Transverse colon (tissue), 4 donors: ENCODE measurements at places on chromosomes 13 and 19. TPM values are rescaled to one million over a fixed set of nuclear protein-coding genes. Genes with fewer than 3 reads are reported as not detected.
A peak's percentile ranks its signal among the peaks of the same experiment; 100 is the strongest.

DNA sequence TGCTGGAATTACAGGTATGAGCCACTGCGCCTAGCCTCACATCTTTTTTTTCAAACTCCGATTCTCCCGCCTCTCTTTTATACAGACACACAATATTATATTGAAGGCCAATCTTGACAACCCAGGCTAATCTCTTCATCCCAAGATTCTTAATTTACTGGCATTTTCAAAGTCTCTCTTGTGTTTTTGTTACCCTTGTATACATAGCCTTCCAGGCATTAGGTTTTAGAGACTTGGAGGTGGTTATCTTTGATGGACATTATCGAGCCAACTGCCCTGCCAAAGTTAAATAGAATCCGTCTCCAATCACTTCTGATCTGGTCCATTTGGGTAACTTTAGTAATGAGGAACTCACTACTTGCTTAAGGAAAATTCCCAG, 14.4 kb upstream of the CYP2A7 start:
- no peak overlapping the region for H3K27ac ChIP-seq
- no peaks in the 10 kb centered on the region for H3K27me3 ChIP-seq
- no peaks in the 10 kb centered on the region for H3K4me1 ChIP-seq
- no peak for DNase-seq

The MEDAG gene
- 5.4 TPM for total RNA-seq

GRCh38 chr13:87827479-87827878, 156.3 kb downstream of the SLITRK5 start:
- no peak overlapping the region for H3K4me3 ChIP-seq
- DNase-seq: no peak
- no peaks in the 10 kb centered on the region for H3K4me1 ChIP-seq
- H3K36me3 ChIP-seq: no peaks in the 10 kb centered on the region
- no peak overlapping the region for H3K27ac ChIP-seq

The DYRK1B gene
- 15.0 TPM for total RNA-seq

The BBC3 gene
- 12.2 TPM for total RNA-seq

DNA sequence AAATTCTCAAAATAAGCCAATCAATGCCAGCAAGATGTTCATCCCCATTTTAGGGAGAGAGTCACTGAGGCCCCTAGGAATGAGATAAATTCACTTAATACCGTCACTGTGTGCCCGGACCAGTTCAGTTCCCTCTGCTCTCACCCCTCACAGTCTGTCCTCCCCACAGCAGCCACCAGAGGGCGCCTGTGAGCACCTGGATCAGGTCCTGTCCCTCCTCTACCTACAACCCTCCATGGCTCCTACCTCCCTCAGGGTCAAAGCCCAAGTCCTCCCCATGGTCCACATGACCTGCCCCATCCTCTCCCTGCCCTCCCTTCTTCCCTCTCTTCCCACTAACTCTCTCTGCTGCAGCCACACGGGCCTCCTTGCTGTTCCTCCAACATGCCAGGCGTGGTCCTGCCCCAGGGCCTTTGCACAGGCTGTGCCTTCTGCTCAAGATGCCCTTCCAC, 42.0 kb upstream of the NFIC start:
- H3K27ac ChIP-seq: no peak overlapping the region
- DNase-seq: peak; percentile 78
- H3K27me3 ChIP-seq: peaks cover 17% of the 10 kb centered on the region
- H3K4me3 ChIP-seq: no peak overlapping the region
- H3K36me3 ChIP-seq: no peaks in the 10 kb centered on the region

- no peaks in the 10 kb centered on the region for H3K27me3 ChIP-seq
- no peak for DNase-seq
- no peaks in the 10 kb centered on the region for H3K36me3 ChIP-seq
- H3K4me1 ChIP-seq: no peaks in the 10 kb centered on the region
- H3K4me3 ChIP-seq: no peak overlapping the region
- no peak overlapping the region for H3K27ac ChIP-seq
These were observed 615.8 kb downstream of the DIAPH3 start for GRCh38 chr13:59547950-59548349.

DNA sequence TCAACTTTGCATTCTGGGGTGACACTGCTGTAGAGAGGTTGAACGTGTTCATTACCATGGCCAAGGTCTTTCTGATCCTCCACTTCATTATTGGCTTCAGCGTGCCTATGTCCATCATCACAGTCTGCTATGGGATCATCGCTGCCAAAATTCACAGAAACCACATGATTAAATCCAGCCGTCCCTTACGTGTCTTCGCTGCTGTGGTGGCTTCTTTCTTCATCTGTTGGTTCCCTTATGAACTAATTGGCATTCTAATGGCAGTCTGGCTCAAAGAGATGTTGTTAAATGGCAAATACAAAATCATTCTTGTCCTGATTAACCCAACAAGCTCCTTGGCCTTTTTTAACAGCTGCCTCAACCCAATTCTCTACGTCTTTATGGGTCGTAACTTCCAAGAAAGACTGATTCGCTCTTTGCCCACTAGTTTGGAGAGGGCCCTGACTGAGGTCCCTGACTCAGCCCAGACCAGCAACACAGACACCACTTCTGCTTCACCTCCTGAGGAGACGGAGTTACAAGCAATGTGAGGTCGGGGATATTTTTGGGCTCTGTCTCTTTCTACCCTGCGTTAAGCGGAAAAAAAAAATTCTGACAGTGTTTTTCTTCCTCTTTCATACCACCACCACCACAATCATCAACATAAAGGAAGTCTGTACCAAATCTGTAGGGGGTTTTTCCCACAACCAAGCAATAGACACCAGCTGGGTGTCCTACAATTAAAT, 29.5 kb downstream of the FPR3 start:
- no peak for DNase-seq
- H3K4me1 ChIP-seq: no peaks in the 10 kb centered on the region
- no peak overlapping the region for H3K4me3 ChIP-seq
- H3K27me3 ChIP-seq: no peaks in the 10 kb centered on the region

DNA sequence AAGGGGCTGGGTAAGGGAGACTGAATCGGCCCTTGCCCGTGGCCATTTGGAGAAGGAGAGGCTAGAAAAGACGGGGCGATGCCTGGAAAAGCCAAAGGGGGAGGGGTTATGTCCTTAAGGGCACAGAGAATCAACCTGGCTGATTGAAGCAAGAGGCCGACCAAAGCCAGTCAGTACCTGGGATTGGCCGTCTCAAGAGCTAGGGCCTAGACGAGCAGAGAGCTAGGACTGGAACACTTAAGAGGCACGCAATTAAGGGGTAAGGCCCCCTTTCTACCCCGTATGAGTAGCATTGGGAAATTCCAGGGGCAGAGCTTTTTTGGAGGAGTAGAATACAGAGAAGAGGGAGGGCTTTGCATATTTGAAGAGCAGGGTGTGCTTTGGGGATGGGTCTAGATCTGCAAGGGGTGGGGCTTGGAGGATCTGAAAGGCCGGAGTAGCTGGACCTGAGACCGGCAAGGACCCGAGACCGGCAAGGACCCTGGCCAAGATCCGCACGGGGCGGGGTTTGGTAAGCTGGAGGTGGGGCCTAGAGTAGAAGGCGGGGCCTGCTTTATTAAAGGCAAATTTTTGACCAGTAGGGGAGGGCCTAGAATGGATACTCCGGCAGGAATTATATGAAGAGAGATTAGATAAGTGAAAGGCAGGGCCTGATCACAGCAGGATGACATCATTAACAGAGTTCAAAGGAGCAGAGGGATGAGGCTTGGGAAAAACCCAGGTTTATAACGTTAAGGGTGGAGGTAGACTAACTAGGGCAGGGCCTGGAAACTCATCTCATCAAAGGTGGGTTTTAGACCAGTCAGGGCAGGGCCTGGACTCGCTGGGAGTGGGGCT, 10.7 kb upstream of the CACNG6 start:
- H3K27ac ChIP-seq: no peak overlapping the region
- H3K36me3 ChIP-seq: no peaks in the 10 kb centered on the region
- no peaks in the 10 kb centered on the region for H3K4me1 ChIP-seq
- no peak overlapping the region for H3K4me3 ChIP-seq
- no peak for DNase-seq
- H3K27me3 ChIP-seq: peaks cover 83% of the 10 kb centered on the region

- H3K36me3 ChIP-seq: no peaks in the 10 kb centered on the region
- no peaks in the 10 kb centered on the region for H3K4me1 ChIP-seq
- no peak for DNase-seq
- no peaks in the 10 kb centered on the region for H3K27me3 ChIP-seq
- no peak overlapping the region for H3K4me3 ChIP-seq
- H3K27ac ChIP-seq: no peak overlapping the region
These were observed 213.4 kb downstream of the ABCC4 start for GRCh38 chr13:95087746-95088305.
